ENCODE measurements at places on chromosomes 3 and 15.
A peak's percentile ranks its signal among the peaks of the same experiment; 100 is the strongest.

GRCh38 chr15:60520013-60520824 lies 41.3 kb upstream of the ICE2 start:
- DNase-seq, result no peak
- no peak overlapping the region for H3K4me3 ChIP-seq
- H3K36me3 ChIP-seq, result no peaks in the 10 kb centered on the region
- H3K27ac ChIP-seq, result peak overlapping the region; percentile 74

DNA sequence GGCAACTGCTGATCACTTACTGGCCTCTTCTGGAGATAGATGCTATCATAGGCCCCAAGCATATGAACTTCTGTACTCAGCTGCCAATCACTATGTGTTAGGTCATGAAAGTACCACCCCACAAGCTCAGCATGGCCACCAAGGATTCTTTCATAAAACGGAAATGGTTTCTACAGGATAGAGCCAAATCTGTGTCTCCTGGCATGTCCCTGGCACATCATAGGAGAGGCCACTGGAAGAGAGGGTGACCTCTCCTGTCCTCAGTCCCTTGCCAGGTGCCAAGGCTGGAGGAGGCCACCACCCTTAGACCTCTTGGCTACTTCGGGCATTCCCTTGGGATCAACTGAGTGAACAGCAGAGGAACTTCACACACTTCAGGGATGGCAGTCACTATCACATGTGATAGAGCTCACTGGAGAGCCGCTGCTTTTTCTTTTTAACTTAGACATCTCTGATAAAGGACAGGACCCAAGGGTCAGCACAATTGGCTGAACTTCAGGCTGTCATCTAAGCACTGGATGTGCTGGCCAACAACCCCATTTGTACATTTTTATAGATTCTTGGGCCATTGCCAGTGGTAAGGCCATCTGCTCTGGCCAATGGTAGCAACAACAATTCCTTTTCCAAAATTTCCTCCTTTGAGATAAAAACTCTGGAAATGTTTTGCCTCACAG lies 425.2 kb downstream of the SQOR start:
- no peak for DNase-seq
- no peaks in the 10 kb centered on the region for H3K36me3 ChIP-seq
- H3K4me3 ChIP-seq, result no peak overlapping the region
- no peak overlapping the region for H3K27ac ChIP-seq
- H3K27me3 ChIP-seq, result no peaks in the 10 kb centered on the region

GRCh38 chr3:26081166-26081565 lies 291.3 kb downstream of the OXSM start:
- no peaks in the 10 kb centered on the region for H3K36me3 ChIP-seq
- H3K4me1 ChIP-seq, result no peaks in the 10 kb centered on the region
- no peak for DNase-seq
- H3K27me3 ChIP-seq, result no peaks in the 10 kb centered on the region
- H3K27ac ChIP-seq, result no peak overlapping the region

DNA sequence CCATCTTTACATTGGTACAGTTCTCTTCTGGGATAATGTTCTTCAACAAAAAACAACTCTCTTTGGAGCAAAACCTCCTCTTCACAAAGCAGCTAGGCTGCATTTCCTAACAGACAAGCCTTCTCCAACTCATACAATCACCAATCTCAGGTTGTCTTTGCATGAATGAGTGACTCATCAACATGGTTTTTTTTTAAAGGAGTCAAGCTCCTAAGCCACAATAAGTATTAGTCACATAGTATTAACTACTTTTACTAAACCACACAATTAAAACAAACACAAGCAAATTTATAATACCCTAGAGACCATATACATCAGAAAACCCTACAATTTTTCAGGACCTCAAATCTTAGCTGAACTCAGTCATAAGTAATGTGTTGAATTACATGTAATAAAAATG lies 137.4 kb downstream of the TBC1D5 start:
- no peak overlapping the region for H3K27ac ChIP-seq
- no peaks in the 10 kb centered on the region for H3K36me3 ChIP-seq
- no peak for DNase-seq
- no peaks in the 10 kb centered on the region for H3K4me1 ChIP-seq

- peaks cover 32% of the 10 kb centered on the region for H3K4me1 ChIP-seq
- no peaks in the 10 kb centered on the region for H3K27me3 ChIP-seq
- peak overlapping the region; percentile 97 for H3K27ac ChIP-seq
- no peak for DNase-seq
Measured at GRCh38 chr3:129278966-129279906, 566 bp downstream of the HMCES start.

- no peak for DNase-seq
- H3K36me3 ChIP-seq, result no peaks in the 10 kb centered on the region
- no peaks in the 10 kb centered on the region for H3K27me3 ChIP-seq
- no peaks in the 10 kb centered on the region for H3K4me1 ChIP-seq
- H3K27ac ChIP-seq, result no peak overlapping the region
Measured at GRCh38 chr3:25895443-25895842, 105.6 kb downstream of the OXSM start.

DNA sequence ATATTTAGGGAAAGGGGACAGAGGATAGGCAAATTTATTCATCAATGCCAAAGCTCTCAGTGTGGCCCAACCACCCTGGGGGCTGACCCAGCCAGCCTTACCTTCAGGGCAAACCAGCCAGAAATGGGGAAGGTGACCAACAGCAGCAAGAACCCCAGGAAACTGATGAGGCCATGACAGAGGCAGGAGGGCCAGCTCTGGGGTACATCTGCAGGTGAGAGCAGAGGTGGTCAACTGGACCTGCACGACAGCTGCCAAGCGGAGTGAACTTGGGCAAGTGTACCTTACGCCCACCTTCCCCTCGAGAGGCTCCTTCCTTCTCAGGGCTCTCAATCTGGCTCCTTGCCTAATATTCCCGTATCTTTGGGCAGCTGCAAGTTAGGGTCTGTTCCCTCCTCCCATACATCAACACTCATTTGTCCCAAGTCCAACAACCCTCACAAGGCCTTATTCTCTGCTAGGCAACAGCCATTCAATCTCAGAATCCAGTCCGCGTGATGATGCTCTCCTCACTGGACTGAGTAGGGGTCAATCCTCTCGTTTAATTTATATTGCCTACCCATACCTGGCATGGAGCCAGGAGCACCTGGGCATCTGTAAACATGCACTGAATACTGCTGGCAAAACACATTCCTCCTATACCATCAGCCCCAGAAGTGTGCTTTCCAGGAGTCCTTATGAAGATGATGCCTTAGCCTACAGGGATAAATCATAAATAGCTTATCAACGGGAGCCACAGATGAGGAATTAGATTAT lies 1.7 kb downstream of the STOML1 start:
- H3K27ac ChIP-seq, result peak overlapping the region; percentile 88
- peaks cover 90% of the 10 kb centered on the region for H3K4me1 ChIP-seq
- H3K27me3 ChIP-seq, result no peaks in the 10 kb centered on the region
- H3K4me3 ChIP-seq, result no peak overlapping the region
- H3K36me3 ChIP-seq, result peaks cover 22% of the 10 kb centered on the region

DNA sequence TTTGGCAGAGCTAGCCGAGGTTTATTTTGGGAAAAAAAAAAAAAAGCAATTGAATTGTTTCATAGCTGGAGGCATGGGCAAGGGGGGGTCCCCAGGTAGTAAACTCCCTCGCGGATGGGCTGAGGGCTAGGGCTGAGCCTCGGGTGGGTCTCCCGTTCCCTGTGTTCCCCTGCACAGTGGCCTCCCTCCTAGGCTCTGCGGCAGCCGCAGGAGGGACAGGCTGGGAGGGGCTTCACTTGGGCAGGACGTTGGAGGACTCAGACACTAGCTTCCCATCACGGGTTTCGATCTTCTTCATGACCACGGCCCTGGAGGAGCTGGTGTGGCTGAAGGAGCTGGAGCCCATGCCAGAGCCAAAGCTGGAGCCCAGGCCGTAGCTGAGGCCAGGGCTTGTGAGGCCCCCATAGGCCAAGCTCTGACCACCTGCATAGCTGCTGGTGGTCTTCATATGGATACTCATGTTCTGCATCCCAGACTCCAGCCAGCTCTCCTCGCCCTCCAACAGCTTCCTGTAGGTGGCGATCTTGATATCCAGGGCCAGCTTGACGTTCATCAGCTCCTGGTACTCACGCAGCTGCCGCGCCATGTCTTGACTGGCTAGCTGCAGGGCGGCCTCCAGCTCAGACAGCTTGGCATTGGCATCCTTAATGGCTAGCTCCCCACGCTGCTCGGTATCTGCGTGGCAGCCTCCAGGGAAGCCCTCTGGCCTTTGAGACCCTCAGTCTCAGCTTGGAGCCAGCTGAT lies 64.0 kb upstream of the CDAN1 start:
- no peak overlapping the region for H3K4me3 ChIP-seq
- no peaks in the 10 kb centered on the region for H3K36me3 ChIP-seq
- no peak for DNase-seq
- H3K27ac ChIP-seq, result no peak overlapping the region

- H3K36me3 ChIP-seq, result no peaks in the 10 kb centered on the region
- H3K27ac ChIP-seq, result no peak overlapping the region
- no peak for DNase-seq
- H3K27me3 ChIP-seq, result no peaks in the 10 kb centered on the region
- H3K4me3 ChIP-seq, result no peak overlapping the region
Measured at GRCh38 chr15:66923438-66923881, 141.9 kb upstream of the SMAD3 start.

- no peak overlapping the region for H3K4me3 ChIP-seq
- no peak overlapping the region for H3K27ac ChIP-seq
- no peaks in the 10 kb centered on the region for H3K4me1 ChIP-seq
- H3K36me3 ChIP-seq, result no peaks in the 10 kb centered on the region
- no peak for DNase-seq
Measured at GRCh38 chr3:139838269-139838957, 96.6 kb upstream of the CLSTN2 start.

DNA sequence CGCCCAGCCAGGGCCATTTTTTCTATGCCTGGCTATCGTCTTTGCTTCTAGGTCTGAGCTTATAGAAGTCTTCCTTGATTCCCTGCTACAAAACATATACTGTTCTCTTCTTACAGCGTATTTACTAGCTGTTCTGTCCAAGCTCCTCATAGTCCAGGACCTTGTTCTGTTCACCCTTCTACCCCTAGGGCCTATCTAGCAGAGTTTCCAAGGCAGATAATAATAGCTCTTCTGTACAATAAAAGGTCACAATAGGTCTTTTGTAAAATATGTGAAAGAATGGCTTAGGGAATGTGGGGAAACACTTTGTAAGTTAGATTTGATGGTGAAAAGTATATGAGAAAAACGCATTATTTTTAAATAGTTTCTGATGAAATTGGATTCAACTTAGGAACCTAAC lies 158.2 kb downstream of the P3H2 start:
- no peak overlapping the region for H3K4me3 ChIP-seq
- H3K36me3 ChIP-seq, result no peaks in the 10 kb centered on the region
- DNase-seq, result no peak
- H3K27ac ChIP-seq, result peak overlapping the region; percentile 63
- H3K4me1 ChIP-seq, result peaks cover 3% of the 10 kb centered on the region

DNA sequence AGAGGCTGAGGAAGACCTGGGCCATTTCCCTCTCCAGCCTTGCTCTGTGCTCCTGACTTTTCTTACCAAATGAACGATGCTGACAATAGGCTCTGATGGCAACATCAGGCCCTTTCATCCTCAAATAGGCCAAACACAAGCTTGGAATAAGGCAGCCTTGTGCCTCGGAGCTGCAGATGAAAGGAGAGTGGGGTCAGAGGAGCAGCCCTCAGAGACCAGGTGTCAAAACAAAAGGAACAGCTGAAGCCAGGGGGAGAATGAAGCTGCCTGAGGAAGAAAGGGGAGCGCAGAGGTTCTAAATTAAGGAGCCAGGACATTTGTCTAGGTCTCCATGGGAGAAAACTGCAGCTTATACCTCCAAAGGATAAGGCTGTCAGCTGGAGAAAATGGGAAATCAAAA lies 5.1 kb downstream of the BFSP2 start:
- H3K27ac ChIP-seq, result no peak overlapping the region
- no peak for DNase-seq
- no peak overlapping the region for H3K4me3 ChIP-seq
- no peaks in the 10 kb centered on the region for H3K36me3 ChIP-seq
- no peaks in the 10 kb centered on the region for H3K4me1 ChIP-seq

DNA sequence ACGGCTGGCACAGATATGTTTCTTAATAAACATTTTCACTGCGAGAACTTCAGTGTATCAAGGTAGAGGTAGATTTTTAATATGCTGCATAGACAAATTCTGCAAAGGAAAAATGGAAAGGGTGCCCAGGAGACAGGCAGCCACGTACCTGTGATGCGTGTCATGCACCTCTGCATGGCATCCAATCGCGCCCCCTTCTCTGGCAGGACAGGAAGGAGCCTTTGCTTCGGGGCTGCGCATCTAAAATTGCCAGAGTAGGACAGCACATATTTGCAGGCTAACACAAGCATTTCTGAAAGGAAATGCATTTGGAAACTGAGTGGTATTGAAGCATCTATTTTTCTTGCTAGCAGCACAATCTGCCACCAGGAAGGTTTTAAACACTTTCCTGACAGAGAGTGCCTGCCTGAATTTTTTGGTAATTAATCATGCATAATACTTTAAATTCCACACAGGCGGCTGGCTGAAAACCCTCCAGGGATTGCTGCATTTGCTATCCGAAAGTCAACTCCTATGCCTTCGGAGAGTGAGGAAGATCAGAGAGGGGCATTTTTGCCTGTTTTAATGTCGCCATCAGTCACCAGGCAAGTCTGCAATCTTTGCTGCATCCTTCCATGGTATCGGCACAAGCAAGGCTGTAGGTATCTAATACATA lies 165.1 kb upstream of the ATP10A start:
- DNase-seq, result no peak
- no peaks in the 10 kb centered on the region for H3K27me3 ChIP-seq
- no peaks in the 10 kb centered on the region for H3K36me3 ChIP-seq
- H3K4me1 ChIP-seq, result no peaks in the 10 kb centered on the region
- no peak overlapping the region for H3K27ac ChIP-seq

- H3K4me1 ChIP-seq, result no peaks in the 10 kb centered on the region
- H3K27ac ChIP-seq, result no peak overlapping the region
- DNase-seq, result no peak
- no peak overlapping the region for H3K4me3 ChIP-seq
Measured at GRCh38 chr3:56190771-56191305, 277.4 kb downstream of the ERC2 start.

- H3K27ac ChIP-seq, result peak within 1 kb of the TSS; percentile 85
- peaks cover 8% of the 10 kb centered on the region for H3K27me3 ChIP-seq
- no peaks in the 10 kb centered on the region for H3K36me3 ChIP-seq
- DNase-seq, result no peak
- H3K4me3 ChIP-seq, result peak within 1 kb of the TSS; percentile 86
Measured at GRCh38 chr15:63041974-63042876, at the start of gene TPM1. Gene TPM1, plus strand, starts transcription at chr15:63042747. Its CDS starts 83 bp downstream, at chr15:63042830.

Data from esophagus squamous epithelium (tissue), 5 donors.